ENCODE measurements at places on chromosomes 16 and 17.

DNA sequence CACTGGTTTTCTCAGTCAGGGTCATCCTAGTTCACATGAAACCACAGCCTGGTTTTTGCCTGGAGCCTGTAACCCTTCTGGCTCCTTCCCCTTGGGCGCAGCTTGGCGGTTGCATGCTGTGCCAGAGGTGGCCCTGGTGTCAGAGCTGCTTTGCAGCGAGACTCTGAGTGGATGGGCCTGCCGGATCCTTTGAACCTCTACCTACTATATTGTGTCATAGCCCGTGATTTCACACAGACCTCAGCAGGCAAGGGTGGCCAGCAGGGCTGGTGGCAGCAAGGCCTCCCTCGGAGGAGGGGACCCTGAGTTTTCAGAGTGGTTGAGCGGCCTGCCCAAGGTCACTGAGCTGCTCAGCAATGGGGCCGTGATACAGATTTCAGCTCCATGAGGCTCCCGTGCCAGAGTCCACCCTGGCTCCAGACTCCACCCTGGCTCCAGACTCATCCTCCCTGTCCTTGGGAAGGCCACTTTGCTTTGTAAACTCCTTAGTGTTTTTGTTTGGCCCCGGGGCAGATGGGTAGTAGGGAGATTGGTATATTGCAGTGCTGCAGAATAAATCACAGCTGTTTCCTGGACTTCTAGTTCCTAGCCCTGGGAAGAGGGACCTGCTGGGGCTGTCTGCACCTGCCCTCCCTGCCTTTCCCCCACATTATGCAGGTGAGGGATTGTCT, 9.7 kb downstream of the MPRIP start:
- DNase-seq: no peak

GRCh38 chr17:68400404-68400735, 56.9 kb downstream of the WIPI1 start:
- no peak for DNase-seq

GRCh38 chr17:10294180-10294579, 78.6 kb downstream of the MYH13 start:
- no peak for DNase-seq

DNA sequence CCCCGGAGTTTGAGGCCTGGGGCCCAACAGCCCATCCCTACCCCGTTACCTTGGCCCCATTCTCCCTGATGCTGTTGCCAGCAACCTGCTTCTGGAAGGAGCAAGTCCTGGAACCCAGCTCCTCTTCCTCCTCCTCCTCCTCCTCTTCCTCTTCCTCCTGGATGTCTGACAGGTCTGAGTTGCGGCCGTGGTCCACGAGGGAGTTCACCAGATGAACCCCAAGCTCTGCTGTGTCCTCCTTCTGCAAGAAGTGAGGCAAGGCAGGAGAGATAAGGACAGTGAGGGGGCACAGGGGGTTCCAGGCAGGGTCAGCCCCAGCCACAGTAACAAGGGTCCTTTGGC, 18.7 kb downstream of the TSPOAP1 start:
- no peak for DNase-seq

- DNase-seq: peak; percentile 22
Measured at GRCh38 chr17:36602924-36603384, 1.6 kb downstream of the MRM1 start.

GRCh38 chr16:12426122-12426521, 377.6 kb downstream of the CPPED1 start:
- DNase-seq: no peak

DNA sequence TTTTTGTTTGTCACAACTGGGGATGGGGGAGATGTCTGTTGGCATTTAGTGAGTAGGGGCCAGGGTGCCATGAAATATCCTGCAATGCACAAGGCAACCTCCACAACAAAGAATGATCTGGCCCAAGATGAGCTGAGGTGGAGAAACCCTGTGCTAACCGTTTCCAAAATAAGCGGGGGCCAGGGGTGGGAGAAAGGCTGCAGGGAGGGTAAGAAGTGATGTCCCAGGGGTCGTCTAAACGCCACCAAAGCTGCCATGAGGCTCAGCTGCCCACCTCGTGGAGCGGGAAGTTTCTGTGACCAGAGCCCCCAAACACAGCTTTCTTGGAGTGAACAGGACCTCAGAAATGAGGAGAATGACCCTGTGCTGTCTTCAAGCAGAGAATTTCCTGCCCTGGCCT, 76.5 kb upstream of the CDH5 start:
- DNase-seq: no peak

DNA sequence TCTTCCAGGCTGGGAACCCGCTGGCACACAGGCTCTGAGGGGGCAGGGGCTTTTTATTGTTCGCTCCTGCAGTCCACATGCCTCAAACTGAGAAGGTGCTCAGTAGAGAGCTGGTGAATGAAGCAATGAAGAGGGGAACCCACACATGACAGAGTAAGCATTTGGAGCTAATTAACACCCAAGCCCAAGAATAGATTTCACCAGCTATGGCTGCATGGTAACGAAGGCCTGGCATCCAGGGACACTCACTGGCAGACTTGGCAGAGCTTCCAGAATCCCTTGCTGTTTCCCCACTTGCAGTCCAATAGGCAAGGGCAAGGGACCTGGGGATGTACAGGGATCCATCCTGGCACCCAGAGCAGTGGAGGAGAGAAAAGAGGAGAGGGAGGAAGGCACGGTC, 12.2 kb downstream of the FLOT2 start:
- no peak for DNase-seq

GRCh38 chr17:42191275-42191608, 3.1 kb downstream of the GHDC start:
- no peak for DNase-seq

GRCh38 chr17:17785407-17785806, 51.4 kb downstream of the SREBF1 start:
- DNase-seq: no peak
